Non-pigmented ciliary epithelial cell (primary cell): ENCODE measurements at places on chromosomes 1 and 21.

- DNase-seq, result no peak
Measured at GRCh38 chr21:26457817-26458216, 115.3 kb downstream of the CYYR1 start.

GRCh38 chr1:229063154-229063773 lies 207.6 kb upstream of the RAB4A start:
- DNase-seq, result no peak

DNA sequence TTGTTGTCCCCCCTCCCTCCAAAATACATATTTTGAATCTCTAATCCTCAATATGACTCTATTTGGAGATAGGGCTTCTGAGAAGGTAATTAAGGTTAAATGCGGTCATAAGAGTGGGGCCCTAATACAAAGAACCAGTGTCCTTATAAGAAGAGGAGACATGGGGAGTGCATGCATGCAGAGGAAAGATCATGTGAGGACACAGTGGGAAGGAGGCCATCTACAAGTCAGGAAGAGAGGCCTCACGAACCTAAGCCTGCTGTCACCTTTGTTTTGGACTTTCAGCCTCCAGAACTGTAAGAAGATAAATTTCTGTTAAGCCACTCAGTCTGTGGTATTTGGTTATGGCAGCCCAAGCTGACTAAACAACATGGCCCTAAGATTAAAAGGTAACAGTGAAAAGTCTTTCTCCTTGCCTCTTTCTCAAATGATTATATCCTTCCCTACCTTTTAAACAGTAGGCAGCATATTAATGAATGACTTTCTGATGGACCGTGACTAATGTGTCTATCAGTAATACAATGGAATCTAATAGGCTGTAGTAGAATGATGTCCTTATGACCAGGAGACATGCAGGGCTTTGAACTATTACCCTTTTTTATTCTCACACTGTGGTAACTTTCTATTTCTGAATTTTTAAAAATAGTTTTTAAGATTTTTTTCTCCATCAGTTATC lies 40.6 kb upstream of the ST6GALNAC3 start:
- DNase-seq, result no peak

GRCh38 chr1:80994934-80995333 lies 805.8 kb upstream of the ADGRL2 start:
- DNase-seq, result peak; percentile 13

DNA sequence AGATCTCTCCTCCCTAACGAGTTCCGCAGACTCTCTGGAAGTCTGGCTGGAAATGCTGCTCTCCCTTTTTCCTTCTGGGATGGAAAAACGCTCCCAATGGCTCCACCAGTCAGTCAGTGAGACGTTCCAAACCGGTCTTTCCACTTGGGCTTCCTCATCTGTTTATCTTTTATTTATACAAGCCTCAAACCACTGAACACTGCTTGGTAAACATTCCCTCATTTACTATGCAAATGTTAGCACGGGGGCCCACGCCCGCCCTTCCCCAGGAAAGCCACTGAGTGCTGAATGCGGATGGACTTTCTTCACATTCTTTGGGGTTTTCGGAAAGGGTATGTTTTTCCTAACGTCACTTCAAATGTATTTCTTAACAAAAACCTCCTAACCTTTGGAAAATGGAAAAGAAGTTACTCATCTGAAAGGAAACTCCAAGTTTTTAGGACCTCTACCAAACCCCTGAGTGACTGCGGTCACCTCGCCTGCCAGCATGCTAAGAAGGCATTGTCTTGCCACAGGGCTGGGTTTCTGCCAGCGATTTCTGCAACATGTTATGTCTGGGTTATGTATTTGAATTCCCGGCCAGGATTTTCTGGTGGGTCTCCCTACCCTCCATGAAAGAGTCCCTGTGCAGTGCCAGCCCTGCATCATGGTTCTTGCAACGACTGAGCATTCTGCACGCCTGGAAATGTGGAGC lies 14.0 kb upstream of the UMODL1 start:
- DNase-seq, result peak; percentile 28

DNA sequence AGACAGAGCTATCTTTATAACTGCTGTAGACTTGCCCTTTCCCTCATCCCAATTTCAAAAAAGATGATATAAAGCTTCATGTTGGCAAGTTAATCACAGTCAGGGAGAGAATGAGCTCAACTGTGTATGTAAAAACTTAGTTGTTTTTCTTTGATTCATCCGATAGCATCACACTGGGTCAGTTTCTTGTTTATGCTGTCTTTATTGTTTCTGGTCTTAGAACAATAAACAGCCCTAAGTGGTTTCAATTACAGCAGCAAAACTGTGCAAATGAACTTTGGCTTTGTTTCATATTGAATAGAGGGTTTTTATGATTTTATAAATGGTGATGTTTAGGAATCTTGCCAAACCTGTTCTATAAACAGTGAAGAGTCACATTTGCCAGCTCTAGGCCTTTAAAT lies 423.8 kb upstream of the CXADR start:
- no peak for DNase-seq

- DNase-seq, result no peak
Measured at GRCh38 chr21:26519142-26519541, 53.9 kb downstream of the CYYR1 start.

DNA sequence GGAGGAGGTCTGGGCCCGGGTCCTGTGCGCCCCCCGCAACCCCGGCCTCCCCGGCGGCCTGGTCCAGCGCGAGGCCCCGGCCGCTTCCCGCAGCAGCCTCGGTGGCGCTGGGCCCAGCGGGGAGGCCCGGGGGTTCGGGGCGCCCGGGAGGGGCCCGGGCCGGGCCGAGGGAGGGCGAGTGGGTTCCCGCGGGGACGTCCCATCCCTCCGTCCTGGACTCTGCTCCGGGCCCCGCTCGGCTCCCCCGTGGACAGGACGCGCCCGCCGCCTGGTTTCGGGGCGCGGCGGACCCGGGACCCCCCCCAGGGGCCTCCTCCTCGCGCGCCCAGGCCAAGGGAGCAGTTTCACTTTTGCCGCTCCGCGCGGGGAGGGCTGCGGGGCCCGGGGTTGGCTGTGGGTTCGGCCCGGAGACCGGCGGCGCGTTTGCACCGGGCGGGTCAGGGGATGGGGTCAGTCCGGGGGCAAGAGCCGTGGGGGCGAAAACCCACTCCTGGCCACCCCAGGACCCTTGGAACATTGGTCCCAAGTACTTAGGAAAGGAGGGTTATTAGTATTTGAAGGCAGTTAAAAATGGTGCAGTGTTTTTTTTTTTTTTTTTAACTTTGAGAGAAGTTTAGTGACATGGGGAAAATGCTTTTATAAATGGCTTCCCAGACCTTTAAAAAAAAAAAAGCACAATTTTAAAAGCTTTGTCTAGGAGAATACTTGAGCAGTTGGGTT lies 677 bp downstream of the AGPAT3 start:
- DNase-seq, result no peak

DNA sequence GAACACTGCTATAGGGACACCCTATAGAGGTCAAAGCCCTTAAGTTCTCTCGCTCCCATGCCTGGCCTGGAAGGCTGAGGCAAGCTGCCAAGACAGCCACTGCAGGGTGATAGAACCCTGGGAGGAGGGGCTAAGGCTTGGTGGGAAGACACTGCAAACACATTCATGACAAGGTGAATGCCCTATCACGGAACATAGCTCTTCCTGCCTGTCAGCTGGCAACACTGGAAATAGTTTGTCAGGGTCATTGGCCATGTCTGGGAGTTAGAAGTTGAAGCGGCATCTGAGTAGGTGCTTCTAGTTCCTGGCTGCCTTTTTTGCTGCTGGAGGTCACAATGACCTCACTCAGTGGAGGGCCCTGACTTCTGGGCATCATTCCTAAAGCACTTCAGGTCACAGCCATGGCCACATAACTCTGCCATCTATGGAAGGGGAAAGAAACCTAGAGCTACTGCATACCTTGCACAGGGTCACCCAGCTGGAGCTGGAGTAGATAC lies 4.2 kb downstream of the FABP3 start:
- no peak for DNase-seq

- no peak for DNase-seq
Measured at GRCh38 chr1:162215902-162216301, 146.4 kb downstream of the NOS1AP start.

DNA sequence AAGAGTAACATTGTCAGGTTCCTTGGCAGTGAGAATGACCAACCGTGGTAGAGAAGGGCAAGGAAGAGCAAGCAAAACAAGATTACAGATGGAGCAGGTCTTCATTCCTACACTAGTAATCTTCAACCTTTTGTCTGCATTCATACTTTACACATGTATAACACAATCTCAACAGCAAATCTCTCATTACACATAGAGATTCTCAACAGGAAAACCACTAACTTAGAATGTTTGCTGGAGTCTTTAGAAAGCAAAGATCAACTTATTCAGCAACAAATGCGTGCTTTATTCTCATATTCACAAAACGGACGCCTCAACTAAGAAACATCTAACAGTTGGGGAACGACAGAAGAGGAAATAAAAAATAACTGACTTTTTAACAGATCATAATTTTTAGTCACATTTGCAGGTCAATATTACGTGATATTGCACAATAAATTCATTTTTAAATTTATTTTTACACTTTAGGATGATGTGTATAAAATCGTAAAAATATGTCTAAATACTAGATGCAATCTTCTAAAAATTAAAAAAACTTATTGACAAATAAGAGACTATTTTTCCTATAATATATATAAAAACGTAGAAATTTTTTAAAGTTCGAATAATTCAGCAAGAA lies 82.9 kb downstream of the ARID4B start:
- no peak for DNase-seq

DNA sequence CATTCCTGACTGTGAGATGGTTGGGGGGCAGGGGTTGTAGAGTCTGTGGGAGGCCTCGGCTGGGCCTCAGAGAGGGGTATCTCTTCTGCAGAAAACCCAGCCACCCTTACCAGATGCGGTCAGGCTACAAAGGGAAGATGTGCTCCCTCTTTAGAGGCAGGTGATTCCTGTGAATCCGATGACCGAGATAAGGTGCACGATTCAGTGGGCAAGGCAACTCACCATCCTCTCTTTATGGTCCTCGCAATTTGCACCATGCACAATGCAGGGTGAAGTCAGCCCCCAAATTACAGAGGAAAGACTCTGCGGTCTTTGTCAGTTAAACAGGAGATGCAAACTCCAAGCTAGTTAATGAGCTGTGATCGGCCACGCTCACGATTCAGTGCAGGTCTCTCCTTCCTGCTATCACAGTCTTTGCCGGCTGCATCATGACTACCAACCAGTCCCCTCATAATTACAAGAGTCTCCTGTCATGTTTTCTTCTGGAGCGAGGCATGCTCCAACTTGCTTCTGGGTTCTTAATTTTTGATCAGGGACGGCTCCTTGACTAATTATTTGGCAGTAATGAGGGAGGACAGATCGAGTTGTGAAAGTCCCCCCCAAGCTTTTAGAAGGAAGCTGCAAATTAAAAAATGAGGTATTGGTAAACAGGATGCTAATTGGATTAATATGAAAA lies 12.5 kb downstream of the TP73 start:
- no peak for DNase-seq

GRCh38 chr21:46155514-46156377 lies at the start of gene FTCD:
Gene FTCD (minus strand): TSS chr21:46155579. CDS start chr21:46155523, 56 bp downstream.
- DNase-seq, result no peak

- DNase-seq, result no peak
Measured at GRCh38 chr1:202568410-202568809, 141.8 kb downstream of the SYT2 start.

DNA sequence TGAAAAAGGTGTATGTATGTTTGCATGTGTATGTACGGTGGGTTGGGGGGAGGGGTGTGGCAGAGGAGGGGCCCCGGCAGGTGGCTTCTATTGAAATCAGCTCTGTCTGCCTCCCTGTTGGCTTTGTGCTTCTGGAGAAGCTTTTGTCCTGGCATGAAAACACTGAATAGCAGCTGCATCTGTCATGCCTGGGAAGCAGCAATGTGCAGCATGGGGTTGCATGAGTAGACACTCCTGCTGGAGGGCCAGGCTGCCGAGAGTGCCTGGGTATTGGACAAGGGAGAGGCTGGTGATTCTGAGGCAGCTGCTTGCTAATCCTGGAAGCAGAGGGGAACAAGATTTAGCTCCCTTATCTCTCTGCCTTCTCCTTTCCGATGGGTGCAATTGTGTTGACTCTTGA lies 20.5 kb downstream of the MAPKAPK2 start:
- DNase-seq, result no peak

DNA sequence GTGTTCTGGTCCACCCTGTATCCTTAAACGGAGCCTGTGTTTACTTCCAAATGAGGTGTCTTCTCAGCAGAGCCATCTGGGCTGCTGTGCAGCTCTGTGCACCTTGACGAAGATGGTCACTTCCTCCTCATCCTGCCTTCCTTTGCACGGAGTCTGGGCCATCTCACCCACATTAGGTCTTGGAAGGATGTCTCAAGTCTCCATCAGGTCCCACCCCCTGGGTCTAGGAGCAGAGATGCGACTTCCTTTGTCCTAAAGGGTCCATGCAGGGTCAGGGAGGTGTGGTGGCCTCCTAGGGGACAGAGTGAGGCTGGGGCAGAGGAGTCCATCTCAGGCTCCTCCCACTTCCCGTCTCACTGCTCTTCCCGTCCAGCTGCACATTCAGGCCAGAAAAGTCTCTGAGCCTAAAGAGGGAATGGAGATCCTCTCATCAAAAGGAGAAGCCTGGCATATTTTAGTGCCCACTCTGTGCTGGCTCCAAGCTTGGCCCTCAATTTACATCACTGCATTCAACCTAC lies 209.2 kb downstream of the MATN1 start:
- no peak for DNase-seq

DNA sequence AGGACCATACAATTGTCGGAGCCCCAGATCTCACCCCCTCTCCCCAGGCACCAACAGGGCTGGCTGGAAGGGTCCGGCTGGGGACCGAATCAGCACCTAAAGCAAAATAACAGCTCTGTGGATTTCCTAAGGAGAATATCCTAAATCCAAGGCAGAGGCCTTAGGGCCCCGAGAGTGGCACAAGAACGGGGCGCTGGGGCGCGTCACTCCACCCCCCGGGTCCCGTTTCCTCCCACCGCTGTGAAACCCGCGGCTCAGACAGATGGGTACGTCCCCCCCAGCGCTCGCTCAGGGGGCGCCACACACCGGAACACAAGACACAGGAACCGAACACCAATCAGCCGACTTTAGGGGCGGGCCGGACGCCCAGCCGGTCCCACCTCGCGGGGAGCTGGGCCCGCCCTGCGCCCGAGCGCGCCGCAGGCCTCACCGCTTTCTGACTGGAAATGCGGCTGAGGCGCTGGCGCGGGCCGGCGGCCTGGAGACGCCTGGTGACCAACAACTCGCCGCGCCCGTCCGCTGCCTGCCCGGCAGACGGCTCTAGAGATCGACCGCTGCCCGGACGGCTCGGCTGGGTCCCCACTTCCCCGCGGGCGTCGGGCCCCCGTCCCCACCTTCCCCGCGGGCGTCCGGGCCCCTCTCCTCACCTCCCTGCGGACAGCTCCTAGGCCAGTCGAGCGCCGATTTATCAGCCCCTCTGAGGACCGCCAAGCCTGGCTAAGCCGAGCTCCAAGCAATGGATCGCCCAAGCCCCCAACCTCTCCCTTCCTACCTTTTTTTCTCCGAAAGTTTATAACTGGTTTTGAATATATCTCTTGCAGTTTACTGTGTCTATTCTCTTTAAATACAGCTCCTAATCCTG lies at the start of gene HFM1:
Gene HFM1 (minus strand): TSS at position 687 of the 862 bp plus-strand sequence. CDS start 3,755 bp downstream, outside the sequence.
- no peak for DNase-seq

- peak; percentile 34 for DNase-seq
Measured at GRCh38 chr1:167821969-167822685, 91.8 kb downstream of the ADCY10 start.

DNA sequence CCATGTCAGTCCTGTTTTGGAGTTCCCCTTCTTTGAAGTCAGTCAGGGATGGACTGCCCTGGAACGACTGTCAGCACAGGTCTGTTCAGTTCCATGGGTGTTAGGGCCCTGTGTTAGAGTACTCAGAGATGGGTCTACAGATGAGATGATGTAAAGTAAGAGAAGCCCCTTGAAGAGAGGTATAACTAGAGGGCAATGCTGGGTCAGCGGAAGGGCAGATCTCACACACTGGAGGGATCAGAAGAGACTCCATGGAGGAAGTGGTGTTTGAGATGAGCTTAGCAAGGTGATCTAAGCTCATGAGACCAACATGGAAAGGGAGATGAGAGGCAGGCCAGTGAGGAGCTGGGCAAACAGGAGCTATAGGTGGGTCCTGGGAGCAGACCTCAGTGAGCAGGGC lies 7.6 kb downstream of the PPFIA4 start:
- no peak for DNase-seq
